ENCODE measurements at places on chromosomes 4 and X. TPM values are rescaled to one million over a fixed set of nuclear protein-coding genes. Genes with fewer than 3 reads are reported as not detected.

GRCh38 chr4:53551281-53551864, 39.9 kb downstream of the LNX1 start:
- DNase-seq, result no peak

DNA sequence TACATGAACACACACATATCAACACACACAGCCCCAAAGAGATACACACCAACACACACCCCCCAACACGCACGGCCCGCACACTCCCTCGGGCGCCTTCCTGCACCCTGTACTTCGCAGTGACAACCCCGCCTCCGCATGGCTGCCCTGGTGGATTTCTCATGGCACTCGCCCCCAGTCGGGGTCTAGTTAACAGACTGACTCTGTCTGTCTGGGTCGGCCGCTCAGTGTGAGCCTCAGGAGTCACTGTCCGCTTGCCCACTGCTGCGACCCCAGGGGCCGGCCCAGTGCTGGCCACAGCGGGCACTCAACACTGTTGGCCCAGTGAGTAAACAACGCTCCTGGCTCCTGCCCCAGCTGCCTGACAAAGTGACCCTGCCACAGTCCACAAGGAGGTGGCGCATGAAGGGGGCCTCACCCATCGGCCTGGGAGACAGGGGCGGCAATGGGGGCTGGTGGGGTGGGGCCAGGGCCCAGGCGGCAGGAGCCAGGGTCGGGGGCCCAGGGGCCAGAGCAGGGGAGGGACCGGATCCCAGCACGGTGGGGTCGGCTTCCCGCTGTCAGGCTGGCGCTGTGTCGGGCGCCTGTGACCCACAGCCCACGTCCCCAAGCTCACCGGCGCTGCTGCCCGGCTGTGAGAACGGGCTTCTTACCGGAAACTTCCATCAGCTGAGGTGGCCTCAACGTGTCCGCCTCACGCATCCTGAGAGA, 40.2 kb upstream of the MAN2B2 start:
- no peak for DNase-seq

- DNase-seq, result no peak
Measured at GRCh38 chrX:13937370-13938050, 92.2 kb downstream of the GEMIN8 start.

- DNase-seq, result no peak
Measured at GRCh38 chr4:26375551-26375950, 54.7 kb downstream of the RBPJ start.

- no peak for DNase-seq
Measured at GRCh38 chr4:107747748-107748486, 27.9 kb upstream of the PAPSS1 start.

GRCh38 chr4:164345756-164346155, 408.2 kb upstream of the SMIM31 start:
- DNase-seq, result no peak

DNA sequence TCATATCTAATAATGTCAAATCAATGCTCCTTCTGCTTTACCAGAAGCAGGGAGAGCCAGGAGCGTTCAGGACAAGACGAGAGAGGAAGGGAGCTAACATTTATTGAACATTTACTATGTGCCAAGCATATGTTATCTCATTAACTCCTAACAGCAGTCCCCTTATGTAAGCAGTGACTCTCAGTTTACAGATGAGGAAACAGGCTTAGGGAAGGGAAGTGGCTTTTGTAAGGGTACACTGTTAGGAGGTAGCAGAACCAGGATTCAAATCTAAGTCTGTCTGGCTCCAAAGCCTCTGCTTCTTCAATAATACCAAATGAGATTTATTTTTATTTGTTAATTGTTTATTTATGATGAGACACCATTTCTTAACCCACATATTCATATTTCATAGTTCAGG, 2.6 kb upstream of the STARD8 start:
- no peak for DNase-seq

- no peak for DNase-seq
Measured at GRCh38 chrX:147838465-147839131, 73.1 kb upstream of the FMR1 start.

DNA sequence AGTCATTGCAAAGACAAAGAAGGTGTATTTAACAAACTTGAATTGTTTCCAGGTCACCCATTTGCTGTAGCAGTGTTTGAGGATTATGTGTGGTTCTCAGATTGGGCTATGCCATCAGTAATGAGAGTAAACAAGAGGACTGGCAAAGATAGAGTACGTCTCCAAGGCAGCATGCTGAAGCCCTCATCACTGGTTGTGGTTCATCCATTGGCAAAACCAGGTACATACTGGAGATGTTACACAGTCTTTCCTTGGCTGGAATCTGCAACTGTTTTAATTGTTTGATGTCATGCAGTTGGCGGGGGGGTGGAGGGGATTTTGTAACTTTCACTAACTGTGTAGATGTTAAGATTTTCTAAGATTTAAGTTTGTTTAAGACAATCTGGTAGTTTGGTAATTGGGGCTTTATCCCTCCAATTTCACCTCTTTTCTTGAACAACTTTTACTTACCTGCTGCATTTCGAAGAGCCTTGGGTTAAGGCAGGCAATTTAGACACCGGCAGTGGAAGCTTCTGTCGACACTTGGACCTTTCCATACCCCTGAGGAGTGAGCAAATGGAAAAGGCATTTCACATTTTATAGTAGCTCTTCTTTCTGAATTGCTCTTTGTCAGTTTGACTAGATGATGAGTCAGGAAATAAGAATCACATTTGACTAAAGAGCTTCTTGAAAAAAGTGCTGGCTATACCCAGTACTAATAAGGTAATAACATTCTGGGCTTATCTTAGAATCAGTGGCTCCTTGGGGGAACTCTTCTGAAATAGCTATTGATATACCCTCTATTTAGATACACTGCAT, 67.4 kb downstream of the EGF start:
- DNase-seq, result no peak

DNA sequence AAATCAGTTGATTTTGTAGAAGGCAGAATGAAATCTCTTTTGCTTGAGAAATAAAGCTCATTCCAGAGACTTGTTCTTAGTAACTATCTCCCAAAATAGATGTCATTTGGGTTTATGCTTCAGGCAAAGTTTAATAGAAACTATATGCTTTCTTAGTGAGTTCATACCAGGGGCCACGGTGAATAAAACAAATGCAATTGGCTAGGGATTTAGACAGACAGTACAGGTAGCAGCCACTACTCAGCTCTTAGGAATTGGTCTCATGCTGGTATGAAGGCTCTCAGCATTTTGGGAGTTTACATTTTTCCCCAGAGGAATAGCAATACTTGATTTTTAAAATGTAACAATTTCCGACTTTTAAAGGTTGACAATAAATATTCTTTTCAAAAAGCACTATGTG, 27.0 kb downstream of the GYPA start:
- no peak for DNase-seq

- no peak for DNase-seq
Measured at GRCh38 chr4:27173280-27173679, 312.6 kb downstream of the STIM2 start.

- no peak for DNase-seq
Measured at GRCh38 chrX:136781180-136781797, 557 bp upstream of the ARHGEF6 start.

DNA sequence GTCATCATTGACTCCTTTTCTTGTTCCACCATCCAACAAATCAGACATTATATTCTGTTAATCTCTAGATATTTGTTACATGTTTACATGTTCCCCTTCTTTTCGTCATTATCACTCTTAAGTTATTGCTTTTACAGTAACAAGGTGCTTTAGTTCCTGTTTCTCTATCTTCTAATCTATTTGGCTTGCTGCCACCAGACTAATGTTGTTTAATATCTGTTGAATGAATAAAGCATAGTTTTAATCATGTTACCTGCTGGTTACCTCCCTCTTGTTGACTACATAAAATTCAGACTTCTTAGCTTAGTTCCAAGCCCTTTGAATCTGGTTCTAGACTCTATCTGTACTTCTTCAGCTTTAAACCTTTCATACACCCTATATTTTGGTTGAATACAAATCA, 129.8 kb upstream of the TRIM2 start:
- DNase-seq, result no peak

DNA sequence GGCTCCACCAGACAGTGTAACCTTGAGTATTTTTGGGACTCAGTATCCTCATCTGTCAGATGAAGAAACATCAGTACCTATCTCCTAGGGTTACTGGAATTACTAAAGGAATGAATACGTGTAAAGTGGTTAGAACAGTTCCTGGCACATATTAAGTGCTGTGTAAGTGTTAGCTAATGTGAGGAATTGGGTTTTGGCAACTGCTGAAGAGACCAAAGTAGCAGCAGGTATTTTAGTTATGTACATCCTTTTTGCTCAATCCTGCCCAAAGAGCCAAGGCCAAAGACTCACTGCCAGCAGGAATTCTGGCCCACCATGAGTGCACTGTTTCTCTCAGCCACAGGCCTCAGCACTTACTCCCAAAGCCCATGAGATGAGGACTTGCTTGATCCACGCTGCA, 16.7 kb upstream of the MCF2 start:
- no peak for DNase-seq

GRCh38 chrX:132180929-132181328, 38.3 kb downstream of the RAP2C start:
- DNase-seq, result no peak

DNA sequence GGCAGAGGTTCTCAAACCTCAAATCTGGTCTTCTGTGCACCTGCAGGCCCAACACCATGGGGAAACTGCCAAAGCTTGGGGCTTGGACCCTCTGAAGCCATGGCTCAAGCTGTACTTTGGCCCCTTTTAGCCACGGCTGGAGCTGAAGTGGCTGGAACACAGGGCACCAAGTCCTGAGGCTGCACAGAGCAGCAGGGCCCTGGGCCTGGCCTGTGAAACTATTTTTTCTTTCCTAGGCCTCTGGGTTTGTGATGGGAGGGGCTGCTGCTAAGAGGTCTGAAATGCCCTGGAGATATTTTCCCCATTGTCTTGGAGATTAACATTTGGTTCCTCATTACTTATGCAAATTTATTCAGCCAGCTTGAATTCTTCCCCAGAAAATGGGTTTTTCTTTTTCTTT, 18.3 kb upstream of the PI4K2B start:
- DNase-seq, result no peak

- no peak for DNase-seq
Measured at GRCh38 chr4:112172180-112172579, 26.9 kb downstream of the FAM241A start.

DNA sequence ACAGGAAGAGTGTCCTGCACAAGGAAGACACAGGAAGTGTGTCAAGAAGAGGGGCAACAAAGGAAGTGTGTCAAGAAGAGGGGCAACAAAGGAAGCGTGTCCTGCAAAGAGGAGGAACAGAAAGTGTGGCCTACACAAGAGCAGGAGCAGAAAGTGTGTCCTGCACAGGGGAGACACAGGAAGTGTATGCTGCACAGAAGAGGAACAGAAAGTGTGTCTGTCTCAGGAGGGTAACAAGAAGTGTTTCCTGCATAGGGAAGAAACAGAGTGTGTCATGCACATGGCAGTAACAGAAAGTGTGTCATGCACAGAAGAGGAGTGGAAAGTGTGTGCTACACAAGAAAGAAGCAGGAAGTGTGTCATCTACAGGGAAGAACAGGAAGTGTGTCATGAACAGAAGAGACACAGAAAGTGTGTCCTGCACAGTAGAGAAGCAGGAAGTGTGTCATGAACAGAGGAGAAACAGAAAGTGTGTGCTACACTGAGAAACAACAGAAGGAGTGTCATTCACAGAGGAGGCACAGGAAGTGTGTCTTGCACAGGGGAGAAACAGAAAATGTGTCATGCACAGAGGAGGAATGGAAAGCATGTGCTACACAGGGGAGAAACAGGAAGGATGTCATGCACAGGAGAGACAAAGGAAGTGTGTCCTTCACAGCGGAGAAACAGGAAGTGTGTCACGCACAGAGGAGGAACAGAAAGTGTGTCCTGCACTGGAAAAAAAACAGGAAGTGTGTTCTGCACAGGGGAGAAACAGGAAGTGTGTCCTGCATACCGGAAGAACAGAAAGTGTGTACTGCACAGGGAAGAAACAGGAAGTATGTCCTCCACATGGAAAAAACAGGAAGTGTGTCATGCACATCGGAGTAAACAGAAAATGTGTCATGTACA, 526.4 kb upstream of the PRKX start:
- DNase-seq, result no peak

GRCh38 chr4:79267671-79268070, 58.2 kb downstream of the NAA11 start:
- no peak for DNase-seq

- DNase-seq, result no peak
Measured at GRCh38 chr4:54185866-54186265, 43.2 kb upstream of the PDGFRA start.

- no peak for DNase-seq
Measured at GRCh38 chrX:154370300-154371016, 4.0 kb downstream of the FLNA start.

GRCh38 chrX:134868771-134869495, 121.9 kb upstream of the SMIM10 start:
- no peak for DNase-seq

GRCh38 chrX:15299941-15300851, 15.2 kb downstream of the ASB11 start:
- DNase-seq, result no peak

- no peak for DNase-seq
Measured at GRCh38 chr4:93540562-93540961, 288.0 kb upstream of the ATOH1 start.

- DNase-seq, result no peak
Measured at GRCh38 chr4:88207171-88207570, 48.7 kb upstream of the ABCG2 start.

DNA sequence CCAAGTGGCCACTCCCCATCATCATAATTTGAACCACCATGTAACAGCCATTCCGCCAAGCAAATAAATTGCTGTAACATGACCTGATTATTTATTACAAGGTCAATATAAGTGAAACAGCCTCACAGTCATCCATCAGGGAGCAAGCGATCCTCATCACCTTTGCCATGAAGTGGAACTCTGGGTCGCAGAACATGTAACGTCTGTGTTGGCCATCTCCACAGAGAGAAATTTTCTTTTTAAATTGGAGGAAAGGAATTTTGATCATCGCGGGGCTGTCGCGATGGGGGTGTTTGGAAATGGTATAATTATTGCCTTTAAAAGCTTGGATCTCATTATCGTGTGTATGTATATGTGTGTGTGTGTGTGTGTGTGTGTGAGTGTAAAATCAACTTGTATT, 90.2 kb downstream of the SHOX start:
- no peak for DNase-seq

SRPX2 gene
- 24.0 TPM for total RNA-seq

H2BW2 gene
- total RNA-seq, result not detected

GRXCR1 gene
- total RNA-seq, result not detected

SHROOM4 gene
- total RNA-seq, result 8.8 TPM

CYBB gene
- total RNA-seq, result 14.1 TPM

DGKK gene
- not detected for total RNA-seq

RRH gene
- not detected for total RNA-seq
